ENCODE measurements at places on chromosomes 3 and 15.

GRCh38 chr15:73334086-73334485 lies 34.7 kb downstream of the HCN4 start:
- DNase-seq, result no peak

DNA sequence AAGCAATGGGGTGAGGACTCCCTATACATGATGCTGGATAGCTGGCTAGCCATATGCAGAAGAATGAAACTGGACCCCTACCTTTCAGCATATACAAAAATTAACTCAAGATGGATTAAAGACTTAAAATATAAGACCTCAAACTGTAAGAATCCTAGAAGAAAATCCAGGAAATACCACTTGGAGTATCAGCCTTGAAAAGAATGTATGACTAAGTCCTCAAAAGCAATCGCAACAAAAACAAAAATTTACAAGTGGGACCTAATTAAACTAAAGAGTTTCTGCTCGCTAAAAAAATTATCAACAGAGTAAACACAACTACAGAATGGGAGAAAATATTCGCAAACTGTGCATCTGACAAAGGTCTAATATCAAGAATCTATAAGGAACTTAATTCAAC lies 94.3 kb downstream of the XRN1 start:
- DNase-seq, result no peak

DNA sequence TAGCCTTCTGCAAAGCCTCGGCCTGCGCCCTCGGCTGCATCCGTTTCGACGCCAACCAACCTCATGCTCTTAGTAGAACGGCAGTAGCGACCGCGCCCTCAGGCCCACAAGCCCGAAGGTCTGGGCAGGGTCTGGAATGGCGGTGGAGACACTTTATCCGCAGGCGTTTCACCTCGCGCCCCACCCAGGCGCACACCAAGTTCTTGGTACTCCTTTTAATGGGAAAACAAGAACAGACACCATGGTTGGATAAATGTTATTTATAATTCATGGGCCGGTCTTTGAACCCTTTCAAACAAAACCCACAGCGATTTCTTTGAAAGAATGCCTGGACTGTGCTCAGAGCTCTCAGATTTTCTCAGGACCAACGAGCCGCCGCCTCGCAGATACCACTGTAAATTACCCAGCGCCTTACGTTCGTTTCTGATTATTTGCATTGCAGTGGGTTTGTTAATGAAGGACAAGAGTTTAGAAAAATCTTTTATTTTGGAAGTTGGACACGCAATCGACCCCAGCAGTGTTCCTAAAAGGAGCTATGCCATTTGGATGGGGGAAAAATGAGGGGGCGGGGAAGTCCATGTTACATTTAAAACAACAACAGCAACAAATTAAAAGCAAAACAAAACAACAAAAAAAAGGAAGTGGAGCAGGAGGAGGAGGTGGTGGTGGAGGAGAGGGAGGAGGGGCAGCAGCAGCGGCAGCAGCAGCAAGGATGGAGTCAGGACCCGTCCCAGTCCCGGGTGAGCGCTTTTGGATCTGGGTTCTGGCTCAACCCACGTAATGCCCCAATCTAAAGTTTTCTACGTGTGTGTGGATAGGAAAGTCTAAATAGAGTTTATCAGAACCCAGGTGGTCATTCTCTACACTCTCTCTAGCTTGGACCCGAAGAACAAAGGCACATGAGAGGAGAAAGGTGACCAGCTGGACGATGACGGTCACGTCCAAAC lies 993 bp upstream of the ISL2 start:
- no peak for DNase-seq

GRCh38 chr3:104635872-104636580 lies 730.7 kb upstream of the ALCAM start:
- no peak for DNase-seq

DNA sequence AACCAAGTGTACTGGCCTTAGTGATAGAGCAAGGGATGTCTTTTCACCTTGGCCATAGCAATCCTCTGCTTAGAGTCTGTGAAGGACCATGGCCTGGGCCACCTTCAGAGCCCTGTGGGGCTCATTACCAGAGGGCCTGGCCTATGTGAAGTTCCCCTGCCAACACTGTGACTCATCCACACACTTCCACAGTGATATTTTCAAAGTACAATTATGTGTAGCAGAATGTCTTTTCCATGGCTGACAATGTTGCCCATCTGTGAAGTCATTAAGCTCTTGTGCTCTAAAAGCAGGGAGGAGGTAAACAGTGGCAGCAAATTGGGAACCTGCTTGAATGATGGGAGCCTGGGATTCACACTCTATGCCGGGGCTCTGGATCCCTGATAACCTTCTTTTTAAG lies 12.2 kb upstream of the CACNA1D start:
- DNase-seq, result no peak
